ENCODE measurements at places on chromosomes 3 and 15.

DNA sequence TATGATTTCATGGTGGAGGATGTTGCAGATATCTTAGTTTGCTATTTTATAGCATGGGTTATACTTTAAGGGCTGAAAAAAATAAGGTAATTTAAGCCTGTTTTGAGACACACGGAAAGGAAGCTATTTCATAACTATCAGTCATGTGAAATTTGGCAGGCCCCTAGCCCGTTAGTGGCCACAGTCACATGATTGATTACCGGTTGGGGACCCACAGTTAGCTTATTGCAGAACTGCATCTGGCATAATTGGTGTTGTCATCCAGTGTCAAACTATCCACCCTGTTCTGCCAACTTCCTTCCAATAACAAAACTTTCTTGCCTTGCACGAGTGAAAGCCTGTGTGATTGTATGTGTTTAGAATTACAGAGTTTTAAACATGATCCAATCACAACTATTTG, 35.2 kb downstream of the FNDC3B start:
- DNase-seq = no peak

GRCh38 chr15:42050484-42051255, 29.8 kb upstream of the PLA2G4E start:
- DNase-seq = no peak

- DNase-seq = no peak
These were observed 261.7 kb downstream of the DOCK3 start for GRCh38 chr3:50936389-50936788.

DNA sequence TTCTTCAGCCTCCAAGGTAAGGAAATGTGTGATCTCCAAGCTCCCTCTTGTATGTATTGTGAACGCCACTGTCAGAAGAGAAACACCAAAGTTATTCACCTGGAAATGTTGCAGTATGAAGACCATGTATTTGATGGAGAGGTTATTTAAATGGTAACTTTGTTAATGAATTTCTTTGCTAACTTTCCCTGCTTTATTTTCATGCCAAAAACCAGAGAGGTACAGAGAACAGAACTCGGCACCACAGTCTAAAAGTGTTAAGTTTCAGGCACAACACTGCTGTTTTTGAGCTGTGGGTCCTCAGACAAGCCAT, 73.1 kb upstream of the TNFSF10 start:
- no peak for DNase-seq

GRCh38 chr3:142152384-142152783, 3.0 kb upstream of the TFDP2 start:
- no peak for DNase-seq

GRCh38 chr3:49716691-49717210, 2.7 kb downstream of the AMIGO3 start:
- no peak for DNase-seq

GRCh38 chr3:57093971-57094535, 33.6 kb downstream of the SPATA12 start:
- no peak for DNase-seq

GRCh38 chr3:1446531-1446930, 353.7 kb downstream of the CNTN6 start:
- DNase-seq = no peak

DNA sequence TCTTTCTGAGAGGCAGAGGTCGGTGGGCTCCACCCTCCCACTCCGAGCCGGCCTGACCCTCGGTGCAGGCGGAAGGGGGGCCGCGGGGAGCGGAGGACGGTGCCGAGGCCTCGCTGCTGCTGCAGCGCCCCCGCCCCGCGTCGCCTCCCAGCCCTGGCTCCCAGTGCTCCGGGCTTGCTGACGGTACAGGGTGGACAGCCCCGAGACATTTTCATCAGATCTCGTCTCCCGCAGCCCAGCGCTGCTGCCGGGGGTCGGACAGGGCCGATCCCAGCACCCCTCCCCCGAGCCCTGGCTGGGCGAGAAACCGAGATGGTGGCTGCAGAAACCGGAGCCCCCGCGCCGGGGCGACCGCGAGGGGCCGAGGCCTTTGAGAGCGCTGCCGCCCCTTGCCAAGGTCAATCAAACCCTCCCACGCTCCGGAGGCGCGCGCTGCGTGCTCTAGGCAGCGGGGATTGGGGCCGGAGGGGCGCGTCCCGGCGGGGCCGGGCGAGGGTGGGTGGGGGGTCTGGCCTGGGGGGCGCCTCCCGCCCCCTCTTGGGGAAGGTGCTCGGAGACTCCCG, 42.5 kb downstream of the EPHB3 start:
- DNase-seq = no peak

- no peak for DNase-seq
These were observed 712 bp upstream of the MME start for GRCh38 chr3:155079468-155079745.

DNA sequence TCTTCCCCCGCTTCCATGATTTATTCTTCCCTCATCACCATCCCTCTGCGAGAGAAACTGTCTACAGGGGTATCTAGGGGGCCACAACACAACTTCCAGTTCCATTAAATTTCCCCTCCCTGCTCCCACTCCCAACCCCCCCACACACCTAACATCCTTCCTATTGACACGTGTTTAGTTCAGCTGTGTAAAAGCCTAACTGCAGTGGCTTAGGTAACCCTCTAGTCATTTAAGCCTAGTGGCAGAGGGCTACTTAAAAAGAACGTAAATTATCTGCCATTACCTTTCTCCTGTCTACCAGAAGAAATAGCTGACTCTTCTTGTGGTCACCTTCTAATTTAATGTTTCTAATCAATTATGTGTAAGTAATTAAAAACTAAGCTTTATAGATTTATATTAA, 56.3 kb downstream of the ZNF148 start:
- DNase-seq = no peak

DNA sequence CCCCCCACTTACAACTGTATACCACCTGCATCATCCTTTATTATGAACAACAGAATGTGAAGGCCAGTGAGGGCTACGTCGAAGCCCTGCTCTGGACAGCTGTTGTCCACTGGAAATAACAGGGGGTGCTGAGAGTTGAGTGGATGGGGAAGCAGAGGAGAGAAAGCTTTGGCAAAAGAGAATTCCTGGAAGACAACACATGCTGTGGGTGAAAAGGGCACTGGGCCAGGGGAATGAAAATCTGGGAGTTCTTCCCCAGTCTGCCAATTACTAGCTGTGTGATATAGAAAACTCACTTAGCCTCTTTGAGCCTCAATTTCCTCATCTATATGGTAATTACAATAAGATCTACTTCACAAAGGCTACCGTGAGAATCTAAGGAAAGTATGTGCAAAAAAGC, 40.7 kb downstream of the FSTL1 start:
- no peak for DNase-seq

DNA sequence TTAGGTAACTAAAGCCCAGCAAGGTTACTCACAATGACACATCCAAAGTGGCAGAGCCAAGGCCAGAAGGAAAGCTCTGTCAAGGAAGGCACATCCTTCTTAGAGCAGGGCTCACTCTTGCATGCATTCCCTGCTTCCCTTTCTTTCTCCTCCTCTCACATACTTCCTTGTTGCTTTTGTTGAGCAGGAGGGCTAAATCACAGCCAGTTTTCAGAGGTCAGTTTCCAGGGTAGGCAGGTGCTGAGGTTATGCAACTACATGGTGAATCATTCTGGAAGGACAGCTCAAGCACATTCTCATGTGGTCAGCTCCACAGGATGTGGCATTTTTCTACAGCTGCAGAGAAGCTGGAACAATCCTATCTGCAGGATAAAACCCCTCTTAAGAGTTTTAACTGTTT, 275.6 kb downstream of the ZNF621 start:
- no peak for DNase-seq

DNA sequence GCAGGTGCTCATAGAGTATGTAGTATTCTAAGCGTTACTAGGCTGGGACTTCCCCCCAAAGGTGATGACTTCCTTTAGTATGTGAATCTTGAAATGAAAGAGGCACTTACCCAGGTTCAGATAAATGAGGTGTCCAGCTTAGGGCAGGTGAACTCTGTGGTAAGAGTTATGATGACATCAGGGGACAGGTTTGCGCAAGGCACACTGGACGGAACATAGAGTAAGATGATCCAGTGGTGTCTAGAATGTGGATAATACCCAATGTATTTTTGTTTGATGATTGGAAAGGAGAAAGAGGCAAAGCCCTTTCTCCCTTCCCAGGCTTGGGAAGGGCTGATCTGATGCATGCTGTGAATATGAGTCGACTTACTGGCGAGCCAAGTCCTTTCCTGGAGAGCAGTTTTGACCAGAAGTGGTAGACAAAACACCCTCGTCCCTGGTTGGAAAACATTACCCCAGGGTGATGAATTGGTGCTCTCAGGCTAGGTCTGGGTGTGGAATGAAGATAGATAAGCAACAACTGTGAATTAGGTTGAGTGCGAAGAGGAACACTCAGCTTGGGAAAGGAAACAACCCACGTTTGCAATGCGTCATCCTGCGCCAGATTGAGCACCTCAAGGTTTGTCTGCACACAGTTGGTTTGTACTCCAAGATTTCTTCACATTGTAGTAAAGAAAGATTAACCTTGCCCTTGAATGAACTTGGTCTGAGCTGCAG, 124.2 kb downstream of the GHSR start:
- DNase-seq = peak; percentile 44

DNA sequence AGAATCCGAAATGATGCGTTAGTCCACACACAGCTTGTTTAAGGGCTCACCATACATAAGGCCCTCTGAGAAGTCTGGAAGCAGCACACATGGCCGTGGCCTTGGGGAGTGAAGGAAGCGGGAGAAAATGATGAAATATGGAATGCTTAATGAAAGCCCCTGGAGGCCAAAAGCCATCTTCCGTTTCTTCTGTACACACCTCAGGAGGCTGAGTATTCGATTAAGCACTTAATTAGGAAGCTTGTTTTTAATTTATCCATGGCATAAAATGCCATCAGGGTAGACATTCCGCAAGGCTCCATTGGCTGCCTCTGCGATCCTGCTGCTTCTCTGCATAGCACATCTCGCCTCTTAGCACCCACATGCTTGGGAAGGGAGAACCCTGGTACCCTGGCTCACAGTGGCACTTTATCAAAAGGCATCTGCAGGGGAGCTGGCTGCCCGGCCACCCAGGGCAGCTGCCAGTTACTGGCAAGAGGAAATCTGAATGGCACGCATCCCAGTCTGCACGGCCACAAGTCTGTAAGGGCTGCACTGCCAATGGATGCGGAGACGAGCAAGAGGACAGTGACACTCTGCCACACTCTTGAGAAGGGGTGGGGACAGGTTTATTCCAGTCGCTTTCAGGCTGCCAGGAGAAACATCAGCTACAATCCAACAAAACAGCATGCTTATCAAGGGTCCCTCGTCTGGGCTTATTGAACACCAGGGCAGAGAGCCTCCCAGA, 356.2 kb downstream of the OCA2 start:
- no peak for DNase-seq

GRCh38 chr3:44114142-44114541, 127.5 kb upstream of the TOPAZ1 start:
- DNase-seq = no peak

DNA sequence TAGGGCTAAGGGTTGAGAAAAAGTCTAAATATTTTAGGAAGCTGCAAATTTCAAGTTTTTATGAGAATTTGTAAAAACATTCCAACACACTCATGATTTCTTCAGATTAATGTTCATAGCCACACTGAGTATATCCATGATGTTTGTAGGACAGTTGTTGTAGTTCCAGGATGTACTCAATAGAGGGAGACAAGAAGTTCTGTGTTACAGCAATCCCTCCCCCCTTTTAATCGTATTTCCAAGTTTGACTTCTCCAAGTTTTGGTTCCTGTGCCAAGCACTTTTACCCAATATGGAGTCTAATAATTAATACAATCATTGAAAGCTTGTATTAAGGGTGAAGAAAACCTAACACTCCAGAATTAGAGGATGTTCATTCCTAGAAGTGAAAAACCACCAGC, 143.4 kb downstream of the FEZF2 start:
- DNase-seq = no peak

DNA sequence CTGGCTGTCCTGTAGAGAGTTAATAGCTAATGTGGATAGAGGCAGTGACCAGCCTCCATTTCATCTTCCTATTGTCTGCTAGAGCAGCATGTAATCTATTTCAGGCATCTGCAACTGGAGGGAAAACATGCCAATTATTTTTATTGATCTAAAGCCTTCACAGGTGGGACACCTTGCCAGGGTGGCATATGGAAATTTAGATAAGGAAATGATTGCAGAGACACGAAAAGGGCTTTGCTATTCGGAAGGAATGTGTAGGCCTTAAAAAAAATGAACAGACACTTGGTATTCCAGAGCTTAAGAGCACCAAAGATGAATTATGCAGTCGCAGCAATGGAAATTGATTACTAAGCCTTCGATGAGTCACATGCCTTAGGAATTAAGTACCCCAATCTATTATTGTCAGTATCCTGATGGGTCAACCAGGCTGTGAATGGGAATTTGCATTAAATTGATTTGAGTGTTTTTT, 454.7 kb downstream of the SQOR start:
- DNase-seq = no peak

- no peak for DNase-seq
These were observed 37.5 kb downstream of the TSPAN3 start for GRCh38 chr15:77033417-77033728.

- no peak for DNase-seq
These were observed 8.1 kb downstream of the FAM131A start for GRCh38 chr3:184345317-184346144.

DNA sequence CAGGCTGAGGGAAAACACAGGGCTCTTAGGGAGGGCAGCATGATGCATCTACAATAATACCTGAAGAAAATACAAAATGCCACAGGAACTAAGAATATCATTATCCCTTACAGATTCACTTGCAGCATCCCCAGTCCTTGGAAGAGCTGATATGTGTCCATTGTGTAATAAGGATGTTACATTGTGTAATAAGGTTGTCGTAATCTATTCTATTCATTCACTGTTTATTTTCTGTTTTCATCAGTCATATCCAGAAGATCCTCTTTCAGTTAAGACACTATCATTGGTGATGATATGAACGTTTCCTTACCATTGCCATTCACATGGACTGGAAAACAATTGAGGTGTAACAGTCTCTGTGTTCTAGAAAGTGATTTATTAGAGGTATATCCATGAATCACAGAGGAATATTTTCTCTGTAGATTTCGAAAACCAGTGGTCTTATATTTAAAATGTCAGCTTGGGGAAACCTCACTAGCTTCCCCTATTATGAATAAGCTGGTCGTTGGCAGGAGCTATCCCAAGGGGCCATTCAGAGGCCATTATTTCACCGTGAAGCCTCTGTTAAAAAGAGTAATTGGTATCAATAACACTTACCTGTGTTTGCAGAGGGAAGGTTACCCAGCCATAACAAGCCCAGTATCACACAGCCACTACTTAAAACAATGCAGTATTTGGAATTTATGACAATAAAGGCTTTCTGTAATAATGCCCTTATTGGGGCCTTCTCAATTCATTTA, 241.1 kb downstream of the ZNF385D start:
- DNase-seq = no peak

GRCh38 chr3:149726716-149727407, 25.4 kb downstream of the COMMD2 start:
- DNase-seq = no peak
